ENCODE measurements at places on chromosomes 13 and 19.

- peak; percentile 77 for DNase-seq
Measured at GRCh38 chr19:33125929-33126388, 6.0 kb upstream of the WDR88 start.

DNA sequence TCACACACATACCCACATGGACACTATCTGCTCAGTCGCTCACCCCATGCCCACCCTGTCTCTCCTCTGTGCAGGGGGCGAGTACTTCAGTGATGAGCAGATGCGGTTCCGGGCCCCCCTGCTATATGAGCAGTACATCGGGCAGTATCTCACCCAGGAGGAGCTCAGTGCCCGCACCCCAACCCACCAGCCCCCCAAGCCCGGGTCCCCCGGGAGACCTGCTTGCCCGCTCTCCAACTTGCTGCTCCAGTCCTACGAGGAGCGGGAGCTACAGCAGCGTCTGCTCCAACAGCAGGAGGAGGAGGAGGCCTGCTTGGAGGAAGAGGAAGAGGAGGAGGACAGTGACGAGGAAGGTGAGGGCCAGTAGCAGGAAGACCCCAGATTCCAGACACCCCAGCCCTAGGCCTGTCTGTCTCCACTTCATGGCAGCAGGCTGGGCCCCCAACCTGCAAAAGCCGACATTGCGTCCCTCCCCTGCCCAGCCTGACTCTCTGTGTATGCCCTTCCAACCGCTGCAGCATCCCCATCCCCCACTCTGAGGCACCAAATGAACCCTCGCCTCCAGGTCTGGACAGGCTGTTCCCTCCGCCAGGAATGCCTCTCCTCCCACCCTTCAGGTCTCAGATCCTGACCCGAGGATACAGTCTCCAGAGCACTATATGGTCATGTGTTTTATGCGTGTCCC is 9.7 kb downstream of the CCDC97 start:
- DNase-seq: no peak

- peak; percentile 81 for DNase-seq
Measured at GRCh38 chr19:927780-928401, 2.1 kb downstream of the ARID3A start.

DNA sequence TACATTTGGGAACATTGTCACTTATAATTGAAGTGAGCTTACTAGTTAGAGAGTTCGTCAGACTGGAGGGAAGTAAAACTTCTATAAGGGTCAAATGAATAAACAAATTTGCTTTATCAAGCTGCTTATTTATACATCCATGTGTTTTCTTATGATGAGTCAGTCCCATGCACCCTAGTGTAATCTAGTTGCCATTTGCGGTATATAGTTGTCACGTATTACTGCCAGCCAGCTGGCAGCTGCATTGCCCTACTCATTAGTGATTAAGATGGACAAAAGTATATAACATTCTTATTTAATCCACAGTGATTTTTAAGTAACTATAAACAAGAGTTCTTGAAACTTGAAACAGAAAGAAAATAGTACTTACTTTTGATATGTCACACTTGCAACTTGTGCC is 182.4 kb downstream of the GPC6 start:
- no peak for DNase-seq

GRCh38 chr19:19460761-19461265 is 54.5 kb downstream of the TSSK6 start:
- no peak for DNase-seq

GRCh38 chr19:12194827-12195731 is 32.2 kb downstream of the ZNF136 start:
- DNase-seq: no peak

GRCh38 chr13:46295491-46296114 is 83.9 kb downstream of the LRRC63 start:
- DNase-seq: no peak

- DNase-seq: no peak
Measured at GRCh38 chr13:93927431-93927830, 552.1 kb downstream of the DCT start.

DNA sequence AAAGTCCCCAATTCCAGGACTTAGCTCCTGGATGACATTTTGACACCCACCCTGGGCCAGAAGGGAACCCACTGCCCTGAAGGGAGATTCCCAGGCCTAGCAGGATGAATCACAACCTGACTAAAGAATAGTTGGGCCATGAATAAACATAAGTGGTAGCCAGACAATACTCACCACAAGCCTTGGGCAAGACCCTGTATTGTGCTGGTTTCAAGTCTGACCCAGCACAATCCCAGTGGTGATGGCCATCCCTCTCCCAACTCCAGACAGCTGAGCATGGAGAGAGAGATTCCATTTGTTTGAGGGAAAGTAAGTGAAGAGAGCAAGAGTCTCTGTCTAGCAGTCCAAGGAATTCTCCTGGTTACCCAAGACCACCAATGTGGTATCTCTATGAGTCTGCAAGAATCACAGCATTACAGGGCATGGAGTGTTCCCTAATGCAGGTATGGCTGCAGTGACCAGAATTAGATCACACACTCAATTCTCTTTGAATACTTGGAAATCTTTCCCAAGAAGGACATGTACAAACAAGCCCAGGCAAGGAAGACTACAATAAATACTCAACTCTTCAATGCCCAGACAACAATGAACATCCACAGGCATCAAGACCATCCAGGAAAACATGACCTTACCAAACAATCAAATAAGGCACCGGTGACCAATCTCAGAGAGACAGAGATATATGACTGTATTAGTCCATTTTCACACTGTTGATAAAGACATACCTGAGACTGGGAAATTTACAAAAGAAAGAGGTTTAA is 158.0 kb downstream of the VWA8 start:
- DNase-seq: no peak

DNA sequence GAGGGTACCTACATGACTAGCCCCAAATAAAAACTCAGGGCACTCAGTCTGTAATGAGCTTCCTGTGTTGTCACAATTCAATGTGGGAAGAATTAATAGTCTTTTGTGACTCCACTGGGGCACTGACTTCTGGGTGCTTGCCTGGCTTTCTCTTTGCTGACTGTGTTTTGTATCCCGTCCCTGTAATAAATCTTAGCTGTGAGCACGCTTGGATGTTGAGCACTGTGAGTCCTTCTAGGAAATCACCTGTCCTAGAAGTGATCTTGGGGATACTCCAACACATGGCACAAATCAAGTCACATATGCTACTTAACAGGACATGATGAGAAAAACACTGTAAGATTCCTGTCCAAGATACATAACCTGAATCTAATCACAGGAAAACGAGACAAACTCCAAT is 83.0 kb downstream of the USP12 start:
- no peak for DNase-seq

- peak; percentile 80 for DNase-seq
Measured at GRCh38 chr19:3606690-3607289, at the start of gene TBXA2R. Gene TBXA2R, minus strand, starts transcription at chr19:3606875. Its CDS starts 6,241 bp downstream, at chr19:3600634.

DNA sequence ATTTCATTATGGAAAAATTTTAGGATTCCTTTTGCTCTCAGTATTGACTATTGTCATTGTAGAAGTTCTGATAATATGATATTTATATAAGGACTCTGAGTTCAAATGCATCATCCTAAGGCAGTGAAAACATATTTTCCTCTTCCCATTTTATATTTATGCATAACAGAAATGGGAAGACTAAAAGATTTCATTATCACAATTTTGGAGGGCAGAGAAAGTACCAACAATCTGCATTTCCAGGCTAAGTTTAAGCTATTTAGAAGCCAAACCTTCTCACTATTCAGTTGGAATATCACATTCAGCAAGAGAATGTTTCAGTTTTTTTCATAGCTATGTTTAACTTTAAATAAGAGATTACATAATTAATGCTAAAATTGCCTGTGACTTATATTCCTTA is 558.5 kb upstream of the GPC6 start:
- no peak for DNase-seq

DNA sequence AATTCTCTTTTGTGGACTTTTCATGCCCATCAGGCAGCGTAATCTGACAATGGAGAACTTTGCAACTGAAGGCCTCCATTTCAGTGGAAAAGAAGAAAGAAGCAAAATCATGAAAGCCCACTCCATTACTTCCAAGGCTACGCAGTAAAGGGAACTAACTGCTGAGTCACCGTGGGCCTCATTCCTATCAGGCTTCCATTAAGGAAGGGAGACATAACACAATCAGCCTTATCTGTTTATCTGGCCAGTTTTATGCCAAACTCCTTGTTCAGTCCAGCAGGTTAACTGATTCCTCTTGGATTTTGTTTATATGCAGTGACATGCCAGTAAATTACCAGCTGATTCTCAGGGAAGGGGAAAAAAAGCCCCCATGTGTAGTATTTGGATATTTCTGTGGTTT is 56.8 kb upstream of the KATNAL1 start:
- DNase-seq: no peak

DNA sequence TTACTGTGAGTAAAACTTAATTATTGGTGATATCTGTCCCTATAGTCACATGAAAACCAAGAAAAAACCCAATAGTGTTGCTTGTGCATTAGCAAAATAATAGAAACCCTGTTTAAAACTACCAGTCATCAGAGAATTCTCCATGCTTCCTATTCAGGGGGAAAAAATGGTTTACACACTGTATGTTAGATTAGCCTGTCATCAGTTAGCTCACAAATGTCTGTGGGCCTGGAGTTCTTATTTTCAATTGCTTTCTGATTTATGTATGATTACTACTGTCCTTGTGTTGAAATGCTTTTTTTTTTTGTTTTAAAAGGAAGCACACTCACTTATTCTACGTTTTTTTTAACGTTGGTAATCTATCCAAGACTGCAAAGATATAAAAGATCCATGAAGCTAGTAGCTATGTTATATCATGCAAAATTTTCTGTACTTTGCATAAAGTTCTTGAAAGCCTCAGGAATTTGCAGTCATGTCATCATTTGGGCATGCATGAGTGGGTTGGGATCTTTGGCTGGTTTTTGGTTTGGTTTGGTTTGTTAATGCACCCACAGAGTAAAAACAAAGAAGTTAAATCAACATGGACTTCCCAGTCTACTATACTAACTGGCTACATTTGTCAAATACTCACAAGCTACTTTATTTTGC is 25.9 kb downstream of the RXFP2 start:
- DNase-seq: no peak

- no peak for DNase-seq
Measured at GRCh38 chr13:33958964-33959363, 141.0 kb downstream of the RFC3 start.

GRCh38 chr19:13463296-13463695 is 43.0 kb downstream of the CACNA1A start:
- DNase-seq: peak; percentile 28
